ENCODE measurements at places on chromosomes 4 and X.
A peak's percentile ranks its signal among the peaks of the same experiment; 100 is the strongest.

GRCh38 chr4:88005076-88005475, 2.4 kb upstream of the PKD2 start:
- no peak for DNase-seq

- no peak for DNase-seq
Measured at GRCh38 chr4:81492606-81493230, 21.0 kb upstream of the RASGEF1B start.

- DNase-seq, result no peak
Measured at GRCh38 chr4:67035501-67035900, 509.8 kb downstream of the CENPC start.

DNA sequence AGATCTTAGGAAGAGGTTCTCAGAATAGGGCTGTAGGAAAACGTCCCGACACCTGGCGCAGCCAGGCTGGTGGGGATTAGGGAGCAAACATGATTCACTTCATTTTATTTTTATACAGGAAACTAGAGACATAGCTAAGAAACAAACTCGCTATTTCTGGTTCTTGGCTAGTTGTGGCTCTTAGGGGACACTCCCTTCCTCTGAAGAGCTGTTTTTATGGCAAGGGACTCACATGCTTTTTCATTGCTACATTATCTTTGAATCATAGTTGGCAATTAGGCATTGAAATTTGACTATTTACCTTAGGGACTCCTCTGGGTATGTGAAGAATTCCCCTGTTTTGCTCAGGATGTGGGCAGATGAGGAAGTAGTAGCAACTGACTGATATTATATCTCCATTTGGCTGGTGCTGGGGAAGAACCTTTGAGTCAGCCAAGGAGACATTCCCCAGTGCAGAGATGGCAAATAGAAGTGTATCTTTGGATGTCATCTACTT, 174.5 kb downstream of the SMIM20 start:
- no peak for DNase-seq

DNA sequence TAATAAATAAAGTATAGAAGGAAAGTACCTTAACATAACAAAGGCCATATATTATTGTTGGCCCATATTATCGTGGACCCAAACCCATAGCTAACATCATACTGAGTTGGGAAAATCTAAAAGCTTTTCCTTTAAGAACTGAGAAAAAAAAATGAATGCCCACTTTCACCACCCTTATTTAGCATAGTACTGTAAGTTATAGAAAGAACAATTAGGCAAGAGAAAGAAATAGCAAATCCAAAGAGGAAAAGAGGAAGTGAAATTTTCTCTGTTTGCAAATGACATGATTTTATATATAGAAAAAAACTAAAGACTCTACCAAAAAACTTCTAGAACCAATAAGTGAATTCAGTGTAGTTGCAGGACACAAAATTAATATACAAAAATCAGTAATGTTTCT, 1854.6 kb downstream of the PCDH7 start:
- no peak for DNase-seq

DNA sequence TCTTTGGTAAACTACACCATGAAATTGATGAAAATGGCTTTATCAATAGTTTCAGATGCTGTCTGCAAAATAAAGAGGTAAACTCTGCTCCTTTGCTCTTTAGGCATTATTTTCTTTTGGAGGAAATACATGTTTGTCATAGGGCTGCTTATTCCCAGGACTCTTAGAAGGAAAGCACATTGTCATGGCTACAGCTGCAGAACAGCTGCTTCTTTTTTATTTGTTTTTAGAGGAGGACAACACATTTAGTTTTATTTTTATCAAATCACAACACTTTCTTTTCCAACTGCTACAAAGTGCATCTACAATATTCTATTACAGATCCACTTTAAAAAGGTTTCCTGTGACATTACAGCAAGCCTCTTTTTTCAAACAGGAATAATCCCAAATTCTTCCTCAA, 12.7 kb upstream of the HPF1 start:
- no peak for DNase-seq

DNA sequence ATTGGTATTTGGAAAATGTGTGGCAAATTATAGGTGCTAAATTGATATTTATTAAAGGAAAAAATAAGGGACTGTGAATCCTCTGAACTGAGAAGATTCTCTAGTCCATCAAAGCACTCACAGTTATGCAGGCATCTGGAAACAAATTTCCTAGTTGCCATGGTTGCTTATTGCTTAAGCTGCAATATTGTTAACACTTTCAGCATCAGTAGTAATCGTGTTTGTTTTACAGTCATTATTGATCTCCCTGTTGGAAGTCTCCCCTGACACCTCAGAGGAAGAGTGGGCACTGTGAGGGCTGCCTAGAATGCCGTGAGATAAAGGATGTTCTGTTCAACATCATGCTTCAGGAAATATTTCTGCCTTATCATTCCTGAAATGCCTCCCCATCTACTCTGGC, 2004.3 kb upstream of the ADGRL3 start:
- no peak for DNase-seq

- DNase-seq, result no peak
Measured at GRCh38 chr4:110484029-110484428, 8.1 kb downstream of the ENPEP start.

- DNase-seq, result no peak
Measured at GRCh38 chr4:67776746-67777145, 22.6 kb upstream of the GNRHR start.

DNA sequence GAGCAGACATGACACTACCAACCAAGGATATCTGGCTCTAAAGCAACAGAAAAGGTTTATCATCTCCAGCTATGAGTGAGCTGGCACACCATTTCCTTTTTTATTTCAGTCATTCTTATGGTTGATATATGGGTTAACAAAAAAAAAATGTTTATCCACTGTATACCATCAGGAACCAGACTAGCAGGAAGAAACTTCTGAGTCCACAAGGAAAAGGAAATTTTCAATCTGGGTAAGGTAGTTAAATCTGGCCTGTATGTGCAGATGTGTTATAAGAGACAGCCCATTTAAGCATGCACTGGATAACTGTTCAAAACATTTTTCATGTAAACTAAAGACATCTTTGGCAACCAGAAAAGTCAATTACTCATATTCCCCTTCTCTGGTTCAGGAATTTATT, 35.0 kb downstream of the AMMECR1 start:
- DNase-seq, result no peak

DNA sequence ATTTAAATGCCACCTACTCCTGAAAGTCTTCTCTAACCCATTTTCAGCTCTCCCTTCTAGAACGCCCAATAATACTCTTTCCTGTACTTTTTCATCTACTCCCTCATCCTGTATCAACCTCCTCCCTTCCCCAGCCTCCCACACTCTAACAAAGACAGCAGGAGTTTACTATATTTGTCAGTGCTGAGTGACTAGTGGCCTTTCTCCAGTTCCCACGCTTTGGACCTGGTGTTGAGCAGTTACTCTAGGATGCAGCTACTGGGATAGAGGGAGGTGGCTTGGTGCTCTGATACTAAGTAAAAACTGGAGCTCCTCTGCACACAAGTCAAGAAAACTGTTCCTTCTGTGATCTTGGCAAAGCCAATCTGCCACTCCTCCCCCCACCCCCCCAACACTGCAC, 36.1 kb upstream of the KLHL13 start:
- DNase-seq, result no peak

DNA sequence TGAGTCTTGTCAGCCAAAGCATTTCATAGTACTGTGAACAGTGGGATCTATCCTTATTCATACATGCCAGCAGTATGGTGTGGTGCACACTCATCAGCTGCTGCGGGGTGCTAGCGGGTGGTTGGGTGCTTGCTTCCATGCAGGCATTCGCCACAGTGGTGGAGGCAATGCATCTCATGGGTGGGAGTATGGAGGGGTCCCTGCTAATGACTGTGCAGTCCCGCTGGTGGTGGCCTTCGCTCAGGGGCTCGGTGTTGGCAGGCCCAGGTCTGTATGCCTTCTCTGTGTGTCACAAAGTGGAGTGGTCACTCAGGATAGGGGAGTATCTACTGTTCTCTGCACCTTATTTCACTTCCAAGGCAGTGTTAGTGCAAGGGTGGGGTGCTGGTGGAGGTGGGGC, 122.6 kb downstream of the POU3F4 start:
- DNase-seq, result no peak

DNA sequence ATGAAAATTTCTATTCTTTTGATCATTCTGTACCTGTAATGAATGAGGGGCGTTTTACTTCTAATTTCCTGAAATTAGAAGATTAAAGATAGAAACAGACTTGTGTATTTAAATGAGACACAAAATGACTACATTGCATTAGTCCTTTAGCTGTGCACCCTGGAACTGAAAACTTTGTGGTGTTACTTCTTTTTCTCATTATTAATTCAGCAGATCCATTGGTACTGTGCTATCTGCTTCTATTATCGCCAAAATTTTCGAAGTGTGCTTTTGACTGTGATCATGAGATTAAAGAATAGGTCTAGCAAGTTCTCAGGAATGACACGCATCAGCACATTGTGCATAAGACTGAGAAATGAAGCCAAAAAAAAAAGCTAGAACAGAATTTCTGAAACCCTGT, 1938.9 kb upstream of the TENM3 start:
- DNase-seq, result no peak

- no peak for DNase-seq
Measured at GRCh38 chr4:26406346-26406975, 83.8 kb downstream of the CCKAR start.

GRCh38 chr4:120225527-120225926, 158.9 kb upstream of the MAD2L1 start:
- no peak for DNase-seq

GRCh38 chr4:138182838-138183426, 59.2 kb downstream of the SLC7A11 start:
- peak; percentile 28 for DNase-seq

DNA sequence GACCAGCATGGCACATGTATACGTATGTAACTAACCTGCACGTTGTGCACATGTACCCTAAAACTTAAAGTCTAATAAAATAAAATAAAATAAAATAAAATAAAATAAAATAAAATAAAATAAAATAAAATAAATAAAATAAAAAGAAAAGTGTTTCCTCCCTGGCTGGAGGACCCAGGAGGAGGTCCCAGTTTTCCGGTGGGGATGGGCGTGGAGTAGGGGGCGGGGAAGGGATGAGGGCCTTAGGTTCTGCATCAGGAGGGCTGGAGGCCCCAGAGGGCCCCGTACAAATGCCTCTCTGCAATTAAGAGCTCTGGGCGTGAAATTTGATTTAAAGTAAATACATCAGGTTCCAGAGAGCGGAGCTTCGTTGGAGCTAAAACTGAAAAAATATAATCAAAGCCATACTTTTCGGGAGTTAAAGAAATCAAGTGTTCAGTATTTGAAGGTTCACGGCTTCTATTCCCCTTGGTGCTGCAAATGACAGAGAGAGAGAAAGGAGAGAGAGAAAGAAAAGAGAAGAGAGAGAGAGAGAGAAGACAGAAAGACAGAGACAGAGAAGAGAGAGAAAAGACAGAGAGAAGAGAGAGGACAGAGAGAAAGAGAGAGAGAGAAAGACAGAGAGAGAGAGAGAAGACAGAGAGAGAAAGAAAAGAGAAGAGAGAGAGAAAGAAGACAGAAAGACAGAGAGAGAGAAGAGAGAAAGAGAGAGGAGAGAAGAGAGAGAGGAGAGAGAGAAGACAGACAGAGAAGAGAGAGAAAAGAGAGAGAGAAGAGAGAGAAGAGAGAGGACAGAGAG, 8.7 kb upstream of the SHOX start:
- DNase-seq, result no peak

DNA sequence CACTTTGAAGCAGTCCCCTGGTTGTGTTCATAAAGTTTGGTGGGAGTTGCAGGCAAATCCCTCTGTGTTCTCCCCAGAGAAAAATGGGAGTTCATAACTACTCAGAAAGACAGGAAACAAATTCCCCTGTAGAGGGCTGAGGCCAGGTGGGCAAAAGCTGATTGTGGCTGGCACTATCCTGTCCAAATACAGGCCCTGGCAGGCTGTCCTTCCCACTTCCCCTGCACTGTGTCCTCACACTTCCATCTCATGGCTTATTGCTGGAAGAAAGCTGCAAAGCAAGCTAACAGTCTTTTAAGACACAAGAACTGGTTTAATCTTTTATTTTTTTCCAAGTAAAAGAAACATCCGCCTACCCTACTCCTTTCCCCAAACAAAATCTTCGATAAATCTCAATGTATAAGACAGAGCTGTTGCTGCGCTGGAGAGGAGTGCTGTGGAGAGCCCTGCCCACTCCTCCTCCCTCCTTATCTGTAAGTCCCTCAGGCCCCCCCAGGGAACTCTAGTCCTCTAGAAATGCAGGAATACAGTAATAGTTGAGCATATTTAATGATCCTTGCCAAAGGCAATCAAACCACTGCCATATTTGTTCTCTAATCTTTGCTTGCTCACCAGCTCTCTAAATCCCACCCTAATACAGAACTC, 14.0 kb downstream of the TAPT1 start:
- no peak for DNase-seq

- DNase-seq, result no peak
Measured at GRCh38 chr4:28228561-28229491, 1368.2 kb downstream of the STIM2 start.

- DNase-seq, result peak; percentile 36
Measured at GRCh38 chr4:151409470-151410313, 716 bp downstream of the FHIP1A start.

DNA sequence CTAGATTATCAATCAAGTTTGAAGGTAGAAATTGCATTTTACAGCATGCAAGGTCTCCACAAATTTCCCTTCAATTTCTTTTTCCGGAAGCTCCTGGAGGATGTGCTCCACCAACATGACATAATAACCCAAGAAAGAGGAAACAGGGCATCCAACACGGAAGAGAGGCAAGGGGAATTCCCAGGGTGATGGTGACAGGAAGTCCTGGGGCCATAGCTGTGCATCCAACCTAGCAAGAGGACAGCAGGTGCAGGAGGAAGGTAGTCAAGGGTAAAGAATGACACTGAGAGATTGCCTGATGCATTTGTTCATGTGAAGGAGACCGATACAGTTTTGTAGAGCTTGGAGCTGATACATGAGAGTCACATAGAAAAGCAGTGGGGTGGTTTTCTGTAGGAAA, 115.7 kb upstream of the LSM6 start:
- DNase-seq, result no peak

DNA sequence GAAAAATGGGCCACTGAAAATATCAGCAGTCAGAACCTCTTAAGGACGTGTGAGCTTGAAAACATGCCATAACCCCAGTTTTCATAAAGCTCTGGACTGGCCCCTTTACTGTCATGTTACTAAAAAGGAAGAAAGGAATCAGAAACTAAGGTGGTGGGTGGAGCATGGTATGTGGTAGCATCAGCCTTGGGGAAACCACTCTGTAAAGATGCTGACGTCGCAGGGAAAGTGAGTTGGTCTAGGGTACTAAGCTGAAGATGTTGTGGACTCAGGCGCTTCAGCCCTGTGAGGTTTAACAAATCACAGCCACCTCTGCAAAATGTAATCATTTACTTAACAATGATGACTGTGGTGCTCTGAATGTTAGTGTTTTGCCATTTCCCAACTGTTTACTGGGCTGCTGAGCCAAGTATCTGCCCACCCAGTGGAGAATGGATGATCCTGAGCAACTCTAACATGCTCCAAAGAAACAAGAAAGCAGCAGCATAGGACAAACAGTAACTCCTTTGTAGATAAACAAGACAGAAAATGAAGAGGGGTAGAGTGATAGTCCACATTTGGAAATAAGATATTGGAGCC, 33.4 kb downstream of the C4orf54 start:
- no peak for DNase-seq

GRCh38 chr4:84966382-84967242, at the start of gene WDFY3:
WDFY3 (minus strand) TSS chr4:84966690; CDS start chr4:84860591, 106,099 bp downstream.
- peak; percentile 33 for DNase-seq

GRCh38 chr4:159429693-159430035, 326.8 kb downstream of the RAPGEF2 start:
- DNase-seq, result no peak
